ENCODE measurements at places on chromosomes 7 and 10. TPM values are rescaled to one million over a fixed set of nuclear protein-coding genes. Genes with fewer than 3 reads are reported as not detected.
A peak's percentile ranks its signal among the peaks of the same experiment; 100 is the strongest.

Gene FHIP2A
- 9.4 TPM for total RNA-seq

DNA sequence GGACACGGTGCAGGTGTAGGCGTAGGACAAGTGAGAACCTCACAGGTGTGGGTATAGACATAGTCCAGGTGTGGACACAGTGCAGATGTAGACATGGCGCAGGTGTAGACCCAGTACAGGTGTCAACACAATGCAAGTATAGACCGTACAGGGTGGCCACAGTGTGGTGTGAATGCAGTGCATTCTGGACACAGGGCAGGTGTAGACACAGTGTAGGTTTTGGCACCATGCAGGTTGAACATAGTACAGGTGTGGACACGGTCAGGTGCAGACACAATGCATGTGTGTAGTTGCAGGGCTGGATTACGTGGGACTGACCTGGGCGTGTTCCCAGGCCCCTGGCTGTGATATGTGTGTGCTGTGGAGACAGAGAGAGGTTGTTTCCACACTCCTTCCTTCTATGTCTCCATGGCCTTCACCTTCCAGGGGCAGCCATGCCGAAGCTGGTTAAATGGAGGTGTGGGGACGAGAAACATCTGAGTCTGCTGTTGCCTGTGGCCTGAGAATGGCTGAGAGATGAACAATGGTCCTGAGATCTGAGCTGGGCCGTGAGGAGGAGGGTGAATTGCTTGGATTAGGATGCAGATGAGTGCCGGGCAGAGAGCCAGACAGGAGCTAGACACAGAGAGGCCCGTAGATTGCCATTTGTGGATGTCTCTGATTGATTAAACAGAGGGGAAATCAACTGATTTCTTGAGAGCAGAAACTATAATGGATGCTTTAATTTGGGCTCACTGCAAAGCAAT is 343.9 kb upstream of the SHH start:
- no peak for DNase-seq

DNA sequence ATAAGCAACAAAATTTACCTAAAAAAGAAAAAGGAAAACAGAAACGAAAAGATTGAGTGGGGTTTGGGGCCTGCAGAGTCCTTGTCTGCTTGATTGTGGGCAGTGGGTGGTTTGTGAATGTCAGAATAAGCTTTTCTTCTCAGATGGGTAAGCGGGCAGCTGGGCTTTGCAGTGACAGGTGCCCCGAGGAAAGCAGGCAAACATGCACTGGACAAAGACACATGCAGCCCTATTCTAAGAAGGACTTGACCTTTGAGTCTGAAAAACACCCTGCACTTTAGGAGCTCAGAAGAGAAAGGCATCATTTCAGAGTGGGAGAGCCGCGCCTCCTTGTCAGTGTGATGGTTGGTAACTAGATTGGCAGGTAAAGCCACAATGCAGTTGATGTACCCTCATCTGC is 562.7 kb downstream of the PTPRN2 start:
- DNase-seq, result no peak

GRCh38 chr10:12588091-12588860 is 238.9 kb downstream of the CAMK1D start:
- DNase-seq, result no peak

GRCh38 chr10:71437537-71438092 is 40.9 kb downstream of the CDH23 start:
- no peak for DNase-seq

- no peak for DNase-seq
Observed at GRCh38 chr7:47066976-47067614, 514.8 kb downstream of the TNS3 start.

Gene NUTM2E
- total RNA-seq, result not detected

Gene SLC16A9
- total RNA-seq, result 4.0 TPM

- peak; percentile 73 for DNase-seq
Observed at GRCh38 chr7:151484971-151485707, 34.6 kb downstream of the RHEB start.

Gene CPN1
- not detected for total RNA-seq

DNA sequence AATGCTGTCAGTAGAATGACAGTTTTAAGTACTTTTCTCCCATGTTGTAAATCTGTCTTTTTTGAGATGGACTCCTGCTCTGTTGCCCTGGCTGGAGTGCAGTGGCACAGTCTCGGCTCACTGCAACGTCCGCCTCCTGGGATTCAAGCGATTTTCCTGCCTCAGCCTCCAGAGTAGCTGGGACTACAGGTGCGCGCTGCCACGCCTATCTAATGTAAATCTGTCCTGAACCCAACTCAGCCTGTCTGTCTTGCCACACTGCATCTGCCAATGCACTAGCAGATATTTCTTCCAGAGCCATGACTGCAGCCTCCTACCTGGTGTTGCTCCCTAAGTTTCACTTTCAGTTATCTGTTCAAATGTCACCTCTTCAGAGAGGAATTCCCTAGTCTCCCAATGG is 264.1 kb downstream of the PHF14 start:
- DNase-seq, result no peak

- peak; percentile 65 for DNase-seq
Observed at GRCh38 chr7:94182066-94182465, 177.9 kb upstream of the BET1 start.

- no peak for DNase-seq
Observed at GRCh38 chr10:52801947-52802346, 29.4 kb upstream of the MBL2 start.

Gene PBLD
- total RNA-seq, result 2.5 TPM

Gene FOXP2
- total RNA-seq, result not detected

- DNase-seq, result peak; percentile 99
Observed at GRCh38 chr10:14074062-14074884, 256.5 kb downstream of the FRMD4A start.

Gene CPXM2
- 0.52 TPM for total RNA-seq

DNA sequence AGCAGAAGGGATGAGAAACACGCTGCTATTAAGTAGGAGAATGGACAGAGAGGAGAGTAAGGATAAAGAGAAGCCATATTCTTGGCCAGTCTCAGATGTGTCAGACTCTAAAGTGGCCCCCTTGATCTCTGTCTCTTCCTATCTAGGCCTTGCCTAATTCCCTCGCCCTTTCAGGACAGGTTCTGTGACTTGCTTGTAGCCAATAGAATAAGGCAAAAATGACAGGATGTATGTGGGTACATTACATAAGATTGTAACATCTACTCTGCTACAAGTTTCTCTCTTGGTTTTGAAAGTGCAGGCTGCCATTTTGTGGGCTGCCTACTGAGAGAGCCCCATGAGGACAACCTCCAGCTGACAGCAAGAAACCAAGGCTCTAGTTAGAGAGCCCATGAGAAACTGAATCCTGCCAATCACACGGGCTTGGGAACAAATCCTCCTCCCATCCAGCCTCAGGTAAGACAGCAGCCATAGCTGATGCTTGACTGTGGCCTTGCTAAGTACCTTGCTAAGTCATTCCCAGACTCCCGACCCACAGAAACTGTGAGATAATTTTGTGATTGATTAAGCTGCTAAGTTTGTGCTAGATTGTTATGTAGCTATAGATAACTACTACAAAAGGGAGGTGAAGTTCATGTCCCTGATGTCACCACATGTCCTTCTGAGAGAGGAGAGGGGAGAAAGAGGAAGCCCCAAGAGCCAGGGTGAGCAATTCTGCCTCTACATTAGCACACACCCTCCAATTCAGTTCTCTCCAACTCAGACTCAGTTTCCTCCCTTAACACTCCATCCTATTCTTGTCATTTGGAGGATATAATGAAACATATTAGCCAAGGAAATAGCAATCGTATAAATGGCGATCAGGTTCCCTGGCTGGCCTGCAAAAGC is 185.5 kb downstream of the SGMS1 start:
- no peak for DNase-seq

- no peak for DNase-seq
Observed at GRCh38 chr10:126380352-126381076, 7.8 kb downstream of the ADAM12 start.

Data from MG63 (cell line).